ENCODE measurements at places on chromosomes 12 and 14.
A peak's percentile ranks its signal among the peaks of the same experiment; 100 is the strongest.

DNA sequence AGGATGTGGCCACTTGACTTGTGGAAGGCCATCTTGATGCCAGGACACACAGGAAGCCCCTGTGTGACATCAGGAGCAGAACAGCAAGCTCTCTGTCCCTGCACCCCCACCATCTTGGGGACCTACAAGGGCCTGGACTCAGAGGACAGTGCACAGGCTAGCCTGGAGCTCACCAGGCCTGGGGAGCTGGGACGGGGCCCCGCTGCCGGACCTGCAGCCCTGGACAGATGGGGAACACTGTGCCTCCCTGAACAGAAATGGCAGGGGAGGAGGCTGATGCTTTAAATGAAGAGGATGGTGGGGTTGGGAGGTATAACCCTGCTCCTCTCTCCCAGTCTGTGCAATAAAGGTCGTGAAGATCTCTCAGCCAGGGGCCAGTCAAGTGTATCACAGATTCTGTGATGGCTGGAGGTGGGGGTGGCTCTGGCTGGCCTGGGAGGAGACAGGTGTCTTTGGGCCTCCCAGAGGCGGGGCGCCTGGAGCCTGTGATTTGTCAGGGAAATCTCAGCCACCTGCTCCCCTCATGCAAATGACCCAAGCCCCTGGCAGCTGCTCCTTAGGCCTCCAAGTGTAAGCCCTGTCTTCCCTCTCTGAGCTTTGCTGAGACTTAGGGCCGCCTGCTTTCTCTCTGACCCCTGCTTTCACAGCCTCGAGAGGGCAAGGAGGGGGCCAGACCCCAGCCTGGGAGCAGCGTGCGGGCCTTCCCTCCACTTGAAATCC lies 1.1 kb upstream of the GNB3 start:
- no peak for DNase-seq

- no peak for DNase-seq
These were observed 4.0 kb upstream of the ANO4 start for GRCh38 chr12:100790552-100790951.

DNA sequence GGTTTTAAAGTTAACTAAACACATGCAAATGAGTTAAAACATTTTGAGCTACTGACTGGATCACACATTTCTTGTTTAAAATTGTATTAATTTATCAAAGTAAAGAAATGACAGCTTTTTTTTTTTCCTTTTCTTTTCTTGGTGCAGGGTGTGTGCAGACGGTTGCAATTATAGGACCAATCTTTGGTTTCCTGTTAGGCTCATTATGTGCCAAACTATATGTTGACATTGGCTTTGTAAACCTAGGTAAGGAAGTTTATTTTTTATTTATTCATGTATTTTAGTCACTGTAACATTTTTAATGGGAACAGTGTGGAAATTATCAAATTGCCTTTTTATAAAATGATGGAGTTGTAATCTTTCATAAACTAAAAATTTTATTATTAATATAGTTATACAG lies 21.9 kb downstream of the SLCO1C1 start:
- DNase-seq = no peak

DNA sequence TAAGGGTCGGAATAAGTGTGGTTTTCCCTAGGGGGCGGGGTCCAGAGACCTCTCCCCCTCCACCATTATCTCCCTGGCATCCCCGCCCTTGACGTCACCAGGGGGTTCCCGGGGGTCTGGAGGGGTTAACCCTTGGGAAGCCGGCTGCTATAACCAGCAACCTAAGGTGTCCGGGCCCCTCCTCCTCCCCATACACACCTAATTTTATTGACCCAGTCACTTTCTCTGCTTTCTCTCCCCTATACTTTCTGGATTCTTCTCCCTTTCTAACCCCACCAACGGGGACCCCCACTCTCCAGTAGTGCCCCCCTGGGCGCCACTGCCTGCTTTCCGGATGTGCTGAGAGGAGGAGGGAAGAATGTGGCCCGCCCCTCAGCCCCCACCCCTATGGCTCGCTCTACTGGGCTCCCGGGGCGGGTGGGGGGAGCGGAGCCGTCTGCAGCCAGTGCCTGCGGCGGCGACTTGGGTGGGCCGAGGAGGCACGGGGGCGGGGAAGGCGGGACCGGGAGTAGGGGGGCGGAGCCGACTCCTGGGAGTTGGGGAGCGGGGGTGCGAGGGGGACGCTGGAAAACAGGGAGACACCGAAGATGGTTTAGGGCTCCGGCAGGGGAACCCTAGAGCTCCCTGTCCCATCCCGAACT lies 1.8 kb downstream of the GLI1 start:
- DNase-seq = peak; percentile 80

GRCh38 chr14:51566831-51567582 lies 84.7 kb upstream of the FRMD6 start:
- DNase-seq = no peak

GRCh38 chr12:22360774-22361173 lies 26.3 kb upstream of the ST8SIA1 start:
- DNase-seq = no peak

DNA sequence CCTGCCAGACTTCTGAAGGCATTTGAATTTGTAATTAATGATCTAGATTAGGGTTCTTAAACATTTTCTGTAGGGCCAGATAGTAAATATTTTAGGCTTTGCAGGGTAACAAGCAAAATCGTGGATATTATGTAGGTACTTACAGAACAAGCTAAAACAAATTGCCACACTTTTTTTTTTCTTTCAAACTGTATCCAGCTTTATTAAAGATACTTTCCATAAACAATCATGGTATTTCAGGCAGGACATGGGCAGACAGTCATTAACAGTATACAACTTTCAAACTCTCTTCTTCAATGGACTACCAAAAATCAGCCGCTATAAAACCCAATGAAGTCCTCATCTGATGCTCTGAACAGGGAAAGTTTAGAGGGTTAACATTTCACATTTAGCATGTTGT lies 9.6 kb downstream of the TRMT5 start:
- DNase-seq = no peak

DNA sequence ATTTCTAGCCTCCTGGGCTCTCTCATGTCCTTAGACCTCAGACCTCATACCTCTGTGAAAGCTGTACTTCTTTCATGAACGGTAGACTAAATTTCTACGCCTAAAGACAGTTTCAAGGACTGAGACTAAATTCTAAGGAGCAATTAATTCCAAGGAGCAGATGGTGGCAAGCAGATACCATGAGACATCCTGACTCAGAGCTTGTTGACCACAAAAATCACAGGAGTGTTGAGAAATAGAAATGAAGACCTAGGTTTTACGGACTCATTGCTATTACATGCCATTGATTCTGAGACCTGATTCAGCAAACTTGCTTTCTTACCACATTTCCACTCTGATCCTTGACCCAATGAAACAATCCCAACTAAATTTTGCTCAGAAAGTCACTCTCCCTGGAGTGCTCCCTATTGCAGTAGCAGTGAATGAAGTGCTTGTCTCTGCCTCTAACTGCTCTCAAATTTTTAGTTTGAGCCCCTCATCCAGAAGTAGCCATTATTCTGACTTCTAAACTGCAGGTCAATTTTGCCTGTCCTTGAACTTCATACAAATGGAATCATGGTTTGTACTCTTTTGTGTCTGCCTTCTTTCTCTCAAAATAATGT lies 52.0 kb downstream of the PEX5 start:
- no peak for DNase-seq

DNA sequence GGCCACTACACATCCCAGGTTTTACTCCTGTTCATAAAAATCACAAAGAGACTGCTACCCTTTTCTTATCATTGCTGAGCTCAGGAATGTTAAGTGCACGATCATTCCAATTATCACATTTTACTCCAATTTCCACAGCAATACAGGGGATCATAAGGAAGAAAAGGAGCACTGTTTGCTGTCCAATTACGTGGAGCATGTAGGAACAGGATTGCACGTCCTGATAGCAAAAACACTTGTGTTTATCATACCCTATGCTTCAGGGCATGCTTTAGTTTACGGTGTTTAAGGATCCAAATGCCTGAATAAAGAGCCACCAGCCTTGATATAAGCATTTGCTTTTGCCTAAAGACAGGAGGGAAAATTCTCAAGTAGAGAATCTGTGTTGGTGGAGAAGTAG lies 155.4 kb upstream of the EGLN3 start:
- no peak for DNase-seq

DNA sequence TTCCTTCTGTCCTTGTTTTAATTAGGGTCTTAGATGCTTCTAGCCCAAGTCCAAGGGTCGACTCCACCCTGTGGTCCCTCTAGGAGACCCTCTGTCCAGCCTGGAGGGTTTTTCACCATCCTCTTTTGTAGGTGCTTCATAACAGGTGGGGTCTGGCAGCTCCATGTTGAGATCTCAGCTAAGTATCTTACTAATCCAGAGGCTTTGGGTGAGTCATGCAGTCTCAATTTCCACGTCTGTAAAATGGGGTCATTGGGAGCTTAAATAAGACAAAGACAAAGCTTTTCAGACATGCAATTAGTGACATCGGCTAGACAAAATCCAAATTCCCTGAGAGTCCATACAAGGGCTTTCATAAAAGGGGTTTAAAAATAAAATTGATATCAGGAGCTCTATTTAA lies 3.2 kb downstream of the HSPB8 start:
- DNase-seq = no peak

DNA sequence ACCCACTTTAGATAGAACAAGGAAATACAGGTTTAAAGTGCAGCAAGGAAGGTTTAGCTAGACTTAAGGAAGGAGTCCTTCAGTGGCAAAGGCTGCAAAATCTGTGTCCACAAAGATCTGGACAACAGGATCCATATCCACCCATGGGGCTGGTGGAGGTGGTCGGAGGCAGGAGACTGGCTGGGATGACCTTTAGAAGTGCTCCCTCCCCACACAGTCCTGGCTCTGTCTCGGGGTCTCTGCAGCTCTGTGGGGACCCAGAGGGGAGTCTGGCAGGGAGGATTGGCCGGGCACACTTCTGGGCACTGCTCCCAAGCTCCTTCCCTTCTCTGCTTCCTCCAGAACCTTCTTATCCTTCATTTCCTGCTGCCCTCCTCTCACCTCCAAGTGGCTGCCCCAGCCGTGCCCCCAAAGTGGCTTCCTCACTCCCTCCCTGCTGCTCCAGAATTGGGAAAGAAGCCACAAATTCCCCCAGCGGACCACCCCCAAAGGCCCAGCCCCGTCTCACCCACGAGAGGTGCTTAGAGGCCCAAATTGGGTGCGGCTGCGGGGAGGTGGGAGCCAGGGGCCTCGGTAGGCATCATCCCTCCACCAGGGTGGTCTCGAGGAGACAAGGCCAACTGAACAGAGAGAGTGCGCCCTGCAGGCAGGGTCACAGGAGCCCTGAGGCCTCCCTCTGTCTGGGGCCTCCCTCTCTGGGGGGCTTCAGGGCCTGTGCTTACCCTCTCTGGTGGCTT lies 21.9 kb upstream of the PGF start:
- DNase-seq = no peak

DNA sequence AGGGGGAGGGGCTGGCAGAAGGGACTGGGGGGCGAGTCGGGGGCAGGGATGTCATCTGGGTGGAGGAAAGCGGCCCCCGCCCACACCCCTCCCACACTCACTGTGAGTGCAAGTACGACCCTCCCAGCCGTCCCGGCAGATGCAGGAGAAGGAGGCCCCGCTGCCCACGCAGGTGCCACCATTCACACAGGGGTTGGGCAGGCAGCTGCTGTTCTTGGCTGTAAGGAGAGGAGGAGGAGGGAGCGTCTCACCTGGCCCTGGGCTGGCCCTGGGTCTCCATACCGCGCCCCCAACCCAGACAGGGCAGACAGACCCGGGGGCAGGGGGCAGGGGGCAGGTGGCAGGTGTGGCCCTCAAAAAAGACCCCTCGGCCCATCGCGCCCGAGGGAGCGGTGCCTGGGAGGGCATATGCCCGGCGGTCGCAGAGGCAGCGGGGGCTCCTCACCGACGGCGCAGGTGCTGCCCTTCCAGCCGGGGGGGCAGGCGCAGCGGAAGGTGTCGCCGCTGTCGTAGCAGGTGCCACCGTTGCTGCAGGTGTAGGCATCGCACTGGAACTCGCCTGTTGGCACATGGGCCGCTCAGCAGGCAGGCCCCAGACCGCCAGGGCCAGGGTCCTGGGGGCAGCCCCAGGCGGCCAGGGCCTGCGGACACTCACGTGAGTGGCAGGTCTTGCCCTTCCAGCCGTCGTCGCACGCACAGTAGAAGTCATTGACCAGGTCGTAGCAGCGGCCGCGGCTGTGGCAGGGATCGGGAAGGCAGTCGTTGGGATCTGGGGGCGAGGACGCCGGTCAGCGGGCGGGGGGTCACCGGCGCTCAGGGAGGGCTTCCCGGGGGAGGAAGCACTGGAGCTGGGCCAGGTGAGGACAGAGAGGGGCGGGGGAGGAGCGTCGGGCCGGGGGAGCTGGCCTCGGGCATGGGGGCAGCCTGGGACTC lies 20.6 kb downstream of the JAG2 start:
- no peak for DNase-seq

DNA sequence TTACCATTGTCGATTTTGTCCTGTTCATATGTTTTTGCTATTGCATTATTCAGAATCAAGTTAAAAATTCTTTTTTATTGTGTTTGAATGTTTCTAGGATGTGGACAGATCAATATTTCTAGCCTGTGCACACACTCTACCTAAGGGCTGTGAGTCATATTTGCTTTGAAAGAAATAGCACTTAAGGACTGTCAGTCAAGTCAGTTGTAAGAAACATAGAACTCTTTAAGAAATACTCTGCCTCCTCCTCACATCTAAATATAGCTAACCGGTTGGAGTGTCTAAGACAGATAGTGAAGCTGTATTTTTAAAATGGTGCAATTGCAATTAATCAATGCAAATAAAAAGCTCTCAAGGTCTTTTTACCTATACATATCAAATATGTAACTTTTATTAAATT lies 17.9 kb upstream of the MGST1 start:
- no peak for DNase-seq

GRCh38 chr12:93609281-93610192 lies 37.1 kb downstream of the SOCS2 start:
- no peak for DNase-seq

Data from left kidney (tissue), 8 donors.